Motor neuron (in vitro differentiated cells): ENCODE measurements at places on chromosomes 1 and 21. TPM values are rescaled to one million over a fixed set of nuclear protein-coding genes. Genes with fewer than 3 reads are reported as not detected.

Gene LHX4
- total RNA-seq = 8.1 TPM in 2 replicates

Gene PTAFR
- 0.23 and 0.26 TPM in 2 replicates for total RNA-seq

Gene TMEM201
- 11.7 and 15.7 TPM in 2 replicates for total RNA-seq

Gene RIPPLY3
- total RNA-seq = 0.35 and 0.38 TPM in 2 replicates

Gene SMCP
- total RNA-seq = not detected in 2 replicates

Gene WNT2B
- total RNA-seq = 3.8 and 4.0 TPM in 2 replicates

Gene MRAP
- not detected in 2 replicates for total RNA-seq

Gene RGS4
- total RNA-seq = 0.87 TPM in 1 of 2 replicates, not detected in the other

Gene SETD4
- 19.0 and 22.3 TPM in 2 replicates for total RNA-seq

Gene KRTAP12-2
- total RNA-seq = not detected in 2 replicates

Gene IFNLR1
- 0.11 and 0.50 TPM in 2 replicates for total RNA-seq

Gene DCLRE1B
- 6.3 and 7.0 TPM in 2 replicates for total RNA-seq

Gene KCNK1
- 0.27 and 0.31 TPM in 2 replicates for total RNA-seq
